ENCODE measurements at places on chromosomes 1 and 21.

DNA sequence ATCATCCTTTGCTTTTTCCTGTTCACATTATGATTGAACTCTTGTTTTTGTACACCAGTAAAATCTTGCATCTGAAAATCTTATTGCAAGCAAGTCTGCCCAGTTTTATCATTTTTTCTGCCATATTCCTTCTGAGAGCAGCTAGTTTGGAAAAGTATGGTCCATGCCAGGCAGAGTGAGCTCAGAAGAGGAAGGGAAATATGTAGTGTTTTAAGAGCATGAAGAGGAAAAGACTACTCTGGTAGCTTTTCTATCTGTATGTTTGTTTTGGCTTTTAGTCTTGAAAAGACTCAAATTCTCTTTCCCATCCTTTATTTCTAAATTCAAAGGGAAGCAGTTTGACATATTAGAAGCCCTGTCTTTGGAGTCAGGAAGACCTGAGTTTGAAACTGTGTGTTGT lies 125.8 kb downstream of the NFIA start:
- no peak for DNase-seq

DNA sequence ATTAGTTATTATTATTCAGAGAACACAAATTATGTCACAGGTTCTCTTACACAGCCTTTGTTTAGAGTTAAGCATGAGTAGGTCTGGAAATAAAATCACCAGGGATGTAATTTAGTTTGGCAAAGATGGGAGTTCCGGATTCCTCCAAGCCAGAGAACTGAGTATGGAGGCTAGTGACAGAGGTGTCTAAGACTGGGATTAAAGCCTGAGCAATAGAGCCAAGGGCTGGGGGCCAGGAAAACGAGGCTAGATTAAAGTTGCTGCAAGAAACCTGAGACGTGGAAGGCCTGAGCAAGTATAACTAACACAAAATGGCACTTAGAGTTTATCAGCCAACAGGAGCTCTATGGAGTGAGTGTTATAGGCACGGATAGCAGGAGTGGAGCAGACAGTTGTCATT lies 381.6 kb downstream of the SRGAP2C start:
- no peak for DNase-seq

DNA sequence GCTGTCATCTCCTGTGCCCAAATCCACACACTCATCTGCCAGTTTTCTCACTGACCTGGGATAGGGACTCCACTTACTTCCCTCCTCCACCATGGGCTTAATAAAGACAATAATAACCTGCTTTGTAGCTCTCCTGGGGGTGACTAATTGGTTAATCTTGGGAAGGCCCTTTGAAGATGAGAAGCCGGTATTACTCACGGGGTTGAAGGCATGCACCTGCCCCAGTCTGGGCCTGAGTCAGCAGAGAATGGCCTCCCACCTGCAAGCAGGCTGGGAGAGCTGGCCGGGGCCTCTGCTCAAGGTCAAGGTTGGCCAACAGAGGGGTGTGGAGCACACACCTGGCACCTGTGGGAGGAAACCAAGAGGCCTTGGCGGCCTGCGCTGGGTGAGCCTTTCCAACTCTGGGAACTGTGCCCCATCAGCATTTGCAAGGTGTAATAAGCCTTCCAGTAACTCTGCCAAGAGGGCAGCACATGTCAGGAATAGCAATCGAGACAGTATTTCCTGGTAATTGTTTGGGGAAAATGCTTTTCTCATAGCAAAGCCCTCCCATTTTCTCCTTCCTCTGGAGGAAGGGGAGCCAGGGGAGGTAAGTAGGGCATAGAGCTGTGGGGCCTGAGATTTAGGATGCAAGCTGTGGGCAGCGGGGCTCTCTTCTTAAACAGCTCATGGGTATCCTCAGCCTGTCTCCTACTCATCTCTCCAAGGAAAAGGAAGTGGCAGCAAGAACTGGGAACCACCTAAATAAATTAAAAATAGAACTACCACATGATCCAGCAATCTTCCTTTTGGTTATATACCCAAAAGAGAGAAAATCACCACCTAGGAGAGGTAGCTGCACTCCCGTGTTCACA lies 49.0 kb downstream of the TOMM20 start:
- no peak for DNase-seq

DNA sequence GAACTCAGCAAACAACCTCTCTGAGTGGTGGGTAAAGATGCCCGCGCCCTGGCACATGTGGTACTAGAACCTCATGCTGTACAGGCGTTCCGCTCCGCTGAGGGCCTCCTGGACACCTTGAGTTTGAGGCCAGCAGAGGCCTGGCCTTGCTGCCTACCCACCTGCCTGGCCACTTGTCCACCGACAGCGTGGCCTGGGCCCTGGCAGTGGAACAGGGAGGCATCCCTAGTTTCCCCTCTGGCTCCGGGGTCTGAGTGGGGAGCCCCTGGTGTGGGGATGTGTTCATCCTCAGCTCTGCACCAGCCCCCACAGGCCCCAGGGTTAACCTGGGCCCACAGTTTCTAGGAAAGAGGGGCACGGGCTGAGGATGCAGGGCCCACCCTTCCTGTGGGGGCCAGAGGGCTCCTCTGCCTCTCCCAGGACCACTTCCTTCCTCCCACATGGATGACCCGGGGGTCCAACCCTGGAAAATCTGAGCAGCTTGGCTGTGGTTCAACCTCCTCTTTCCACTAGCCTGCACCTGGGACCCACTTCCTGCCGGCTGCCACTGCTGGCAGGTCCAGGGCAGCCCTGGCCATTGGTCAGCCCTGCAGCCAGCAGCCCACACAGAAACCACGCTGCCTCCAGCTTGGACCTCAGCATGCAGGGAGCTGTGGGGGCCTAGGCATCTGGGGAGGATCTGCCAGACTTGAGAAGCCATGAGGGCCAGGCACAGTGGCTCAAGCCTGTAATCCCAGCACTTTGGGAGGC lies 53.3 kb upstream of the COL18A1 start:
- no peak for DNase-seq

GRCh38 chr1:19448491-19449439 lies 36.6 kb downstream of the CAPZB start:
- DNase-seq, result no peak

DNA sequence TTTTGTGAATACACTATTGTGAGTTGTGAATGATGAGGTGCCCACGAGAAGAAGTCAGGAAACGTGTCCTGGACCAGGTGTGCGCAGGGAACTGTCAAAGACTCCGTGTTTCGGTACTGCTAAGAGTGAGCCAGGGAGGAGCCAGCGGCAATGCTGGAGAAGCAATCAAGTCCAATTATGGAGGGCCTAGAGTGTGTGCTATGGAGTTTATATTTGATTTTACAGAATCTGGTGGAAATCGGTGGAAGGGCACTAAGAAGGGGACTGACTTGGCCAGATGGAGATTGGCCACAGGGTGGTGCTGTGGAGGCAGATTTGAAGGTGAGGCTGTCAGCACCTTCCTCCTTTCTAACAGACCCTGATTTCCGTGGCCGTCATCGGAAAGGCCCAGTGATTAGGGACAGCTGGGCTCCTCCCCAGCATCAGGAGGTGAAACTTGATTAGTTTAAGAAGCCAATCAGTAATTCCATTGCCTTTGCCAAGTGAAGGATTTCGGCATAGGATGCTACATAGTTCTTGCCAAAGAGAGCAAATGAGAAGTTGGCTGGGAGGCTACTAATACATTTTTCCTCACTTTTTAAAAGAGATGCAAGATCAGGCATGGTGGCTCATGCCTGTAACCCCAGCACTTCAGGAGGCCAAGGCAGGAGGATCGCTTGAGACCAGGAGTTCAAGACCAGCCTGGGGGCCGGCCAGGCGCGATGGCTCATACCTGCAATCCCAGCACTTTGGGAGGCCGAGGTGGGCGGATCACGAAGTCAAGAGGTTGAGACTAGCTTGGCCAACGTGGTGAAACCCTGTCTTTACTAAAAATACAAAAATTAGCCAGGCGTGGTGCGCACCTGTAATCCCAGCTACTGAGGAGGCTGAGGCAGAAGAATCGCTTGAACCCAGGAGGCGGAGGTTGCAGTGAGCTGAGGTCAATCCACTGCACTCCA lies 7.0 kb downstream of the PTCH2 start:
- peak; percentile 89 for DNase-seq

DNA sequence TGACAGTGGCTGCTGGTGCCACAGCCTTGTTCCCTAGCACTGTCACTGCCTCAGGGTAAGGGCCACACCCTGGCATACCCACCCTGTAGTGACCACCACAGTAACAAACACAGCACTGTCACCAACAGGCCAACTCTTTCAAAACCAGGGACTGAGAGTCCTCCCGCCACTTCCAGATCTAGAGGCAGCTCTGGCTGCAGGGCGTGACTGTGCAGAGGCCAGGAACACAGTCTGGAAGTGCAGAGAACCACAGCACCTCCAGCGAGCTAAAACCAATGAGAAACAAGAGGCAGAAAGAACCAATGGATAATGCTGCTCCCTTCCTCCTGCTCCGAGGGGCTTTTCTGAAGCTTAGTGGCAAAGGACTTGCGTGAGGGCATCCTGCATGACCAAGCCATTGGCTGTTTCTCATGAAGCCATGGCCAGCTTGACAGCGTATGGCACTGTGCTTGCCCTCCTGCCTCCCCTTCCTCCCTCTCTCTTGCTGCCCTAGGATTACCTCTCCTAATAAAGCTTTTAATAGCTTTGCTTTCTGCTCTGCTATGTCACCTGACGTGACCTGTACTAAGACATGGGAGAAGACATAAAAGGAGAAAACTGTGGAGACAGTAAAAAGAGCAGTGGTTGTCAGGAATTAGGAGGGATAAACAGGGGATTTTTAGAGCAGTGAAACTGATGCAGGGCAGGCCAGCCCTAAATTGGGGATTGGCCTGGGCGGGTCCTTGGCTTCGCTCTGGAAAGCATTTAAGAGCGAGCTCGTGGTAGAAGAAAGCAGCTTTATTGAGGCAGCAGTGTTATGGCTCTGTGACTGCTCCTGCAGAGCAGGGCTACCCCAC lies 7.2 kb downstream of the PARP1 start:
- no peak for DNase-seq

DNA sequence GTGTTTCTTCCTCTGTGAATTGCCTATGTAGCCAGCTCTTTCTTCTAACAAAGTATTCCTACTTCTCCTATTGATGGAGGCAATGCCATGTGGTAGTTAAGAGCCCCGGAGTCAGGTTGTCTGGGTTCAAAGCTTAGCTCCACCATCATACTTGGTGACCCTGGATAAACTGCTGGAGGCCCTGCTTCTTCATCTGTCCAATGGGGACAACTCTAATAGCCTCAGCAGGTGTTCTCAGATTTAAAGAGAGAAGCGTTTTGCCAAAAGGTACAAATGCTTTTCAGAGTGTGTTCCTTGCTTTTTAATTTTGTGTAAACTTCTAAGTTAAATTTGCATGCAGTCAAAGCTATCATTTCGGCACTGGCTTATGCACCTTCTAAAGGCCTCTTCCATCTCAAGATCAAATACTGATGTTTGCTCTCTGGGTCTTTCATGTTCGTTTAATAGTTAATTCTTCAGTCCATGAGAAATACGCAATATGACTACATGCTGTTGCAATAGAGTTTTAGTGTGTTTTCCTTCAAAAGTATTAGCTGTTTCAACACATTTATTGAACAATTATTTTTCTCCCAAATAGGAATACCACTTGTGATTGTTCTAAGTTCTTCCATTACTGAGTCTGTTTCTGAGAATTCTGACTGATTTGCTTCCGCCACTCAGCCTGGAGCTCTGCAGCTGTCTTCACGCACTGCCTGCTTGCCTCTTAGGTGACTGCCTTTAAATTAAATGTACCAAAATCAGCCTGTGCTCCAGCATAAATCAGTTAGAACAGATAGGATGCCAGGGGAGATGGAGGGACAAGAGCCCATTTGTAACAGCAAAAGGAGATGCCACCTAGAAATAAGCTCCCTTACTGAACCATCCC lies 75.6 kb downstream of the CAPZB start:
- no peak for DNase-seq

DNA sequence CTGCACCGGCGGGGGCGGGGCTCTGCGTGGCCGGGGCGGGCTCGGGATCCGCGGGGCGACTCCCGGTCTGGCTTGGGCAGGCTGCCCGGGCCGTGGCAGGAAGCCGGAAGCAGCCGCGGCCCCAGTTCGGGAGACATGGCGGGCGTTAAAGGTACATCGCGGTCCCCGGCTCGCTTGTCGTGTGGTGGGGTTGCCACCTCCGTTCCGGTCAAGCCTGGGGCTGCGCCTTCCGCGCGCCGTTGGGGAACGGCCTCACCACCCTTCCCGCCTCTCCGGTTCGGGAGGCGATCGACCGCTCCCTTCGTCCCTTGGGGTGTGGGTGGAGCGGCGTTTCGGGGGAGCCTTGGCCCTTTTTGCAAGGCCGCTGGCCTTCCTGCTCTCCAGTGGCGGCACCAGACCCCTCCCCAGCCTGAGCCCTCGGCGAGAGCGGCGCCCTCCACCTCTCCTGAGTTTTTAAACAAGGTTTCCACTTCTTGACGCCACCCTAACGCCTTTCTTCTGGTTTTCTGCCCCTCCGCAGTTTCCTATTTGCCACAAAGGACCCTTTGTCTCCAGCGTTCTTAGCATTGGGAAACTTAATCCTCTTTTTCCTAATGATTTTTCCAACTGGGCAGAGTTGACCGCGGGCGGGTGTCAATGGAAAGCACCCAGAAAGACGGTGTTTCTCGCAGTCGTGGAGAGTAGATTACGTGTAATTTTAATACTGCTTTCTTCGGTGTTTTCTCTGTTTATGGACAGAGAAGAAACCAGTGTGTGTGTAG lies at the start of the genes LEPR and LEPROT:
TSS of gene LEPR (plus strand) at position 79 of the 761 bp plus-strand sequence. CDS start 144,898 bp downstream, outside the sequence.
TSS of gene LEPROT (plus strand) at position 79 of the 761 bp plus-strand sequence. CDS start at position 136, 57 bp downstream.
- peak; percentile 22 for DNase-seq

DNA sequence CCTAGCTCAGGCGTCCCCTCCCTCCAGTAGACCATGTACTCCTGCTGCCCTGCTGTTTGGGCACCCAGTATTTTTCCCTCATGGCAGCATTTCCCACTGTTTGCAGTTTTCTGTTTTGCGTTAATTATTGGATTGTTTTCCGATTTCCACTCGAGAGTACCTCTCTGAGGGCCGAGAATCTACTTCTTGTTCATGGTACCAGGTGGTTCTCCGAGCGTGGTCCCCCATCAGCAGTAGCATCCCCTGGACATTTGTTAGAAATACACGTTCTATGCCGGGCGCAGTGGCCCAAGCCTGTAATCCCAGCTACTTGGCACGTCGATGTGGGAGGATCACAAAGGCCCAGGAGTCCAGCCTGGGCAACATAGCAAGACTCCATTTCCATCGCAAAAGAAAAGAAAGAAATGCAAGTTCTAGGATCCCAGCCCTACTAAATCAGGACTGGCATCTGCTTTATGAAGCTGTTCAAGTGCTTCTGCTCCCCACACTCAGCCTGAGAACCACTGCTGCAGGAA lies 690 bp downstream of the RRP1 start:
- no peak for DNase-seq

DNA sequence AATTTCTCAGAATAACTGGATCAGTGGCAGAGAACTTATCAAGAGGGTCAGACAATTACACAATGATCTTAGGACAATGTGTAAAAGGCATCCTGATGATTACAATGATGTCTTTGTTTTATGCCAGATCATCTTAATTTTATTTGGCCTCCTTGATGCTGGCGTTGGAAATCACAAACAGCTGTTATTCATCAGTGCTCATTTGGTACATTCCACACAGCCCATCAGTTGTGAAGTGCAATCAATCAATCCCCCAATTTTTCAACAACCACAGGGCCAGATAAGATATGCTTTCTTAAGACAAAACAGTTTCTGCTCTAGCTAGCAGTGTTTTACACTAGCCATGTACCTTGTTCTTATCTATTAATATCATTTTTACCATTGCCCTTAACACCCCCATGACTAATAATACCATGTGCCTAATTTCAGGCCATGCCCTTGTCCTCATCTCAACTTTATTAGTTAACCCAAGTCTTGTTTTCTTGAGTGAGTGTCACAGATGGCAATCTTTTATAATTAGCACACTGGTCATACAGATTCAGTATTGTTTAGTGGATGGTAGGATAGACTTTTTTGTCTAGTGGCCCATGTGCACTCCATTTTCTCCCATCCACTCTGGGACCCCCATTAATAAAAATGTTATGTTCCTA lies 40.8 kb upstream of the COL24A1 start:
- DNase-seq, result no peak

All from thymus (tissue), 14 donors.